ENCODE measurements at places on chromosomes 3 and 15.

DNA sequence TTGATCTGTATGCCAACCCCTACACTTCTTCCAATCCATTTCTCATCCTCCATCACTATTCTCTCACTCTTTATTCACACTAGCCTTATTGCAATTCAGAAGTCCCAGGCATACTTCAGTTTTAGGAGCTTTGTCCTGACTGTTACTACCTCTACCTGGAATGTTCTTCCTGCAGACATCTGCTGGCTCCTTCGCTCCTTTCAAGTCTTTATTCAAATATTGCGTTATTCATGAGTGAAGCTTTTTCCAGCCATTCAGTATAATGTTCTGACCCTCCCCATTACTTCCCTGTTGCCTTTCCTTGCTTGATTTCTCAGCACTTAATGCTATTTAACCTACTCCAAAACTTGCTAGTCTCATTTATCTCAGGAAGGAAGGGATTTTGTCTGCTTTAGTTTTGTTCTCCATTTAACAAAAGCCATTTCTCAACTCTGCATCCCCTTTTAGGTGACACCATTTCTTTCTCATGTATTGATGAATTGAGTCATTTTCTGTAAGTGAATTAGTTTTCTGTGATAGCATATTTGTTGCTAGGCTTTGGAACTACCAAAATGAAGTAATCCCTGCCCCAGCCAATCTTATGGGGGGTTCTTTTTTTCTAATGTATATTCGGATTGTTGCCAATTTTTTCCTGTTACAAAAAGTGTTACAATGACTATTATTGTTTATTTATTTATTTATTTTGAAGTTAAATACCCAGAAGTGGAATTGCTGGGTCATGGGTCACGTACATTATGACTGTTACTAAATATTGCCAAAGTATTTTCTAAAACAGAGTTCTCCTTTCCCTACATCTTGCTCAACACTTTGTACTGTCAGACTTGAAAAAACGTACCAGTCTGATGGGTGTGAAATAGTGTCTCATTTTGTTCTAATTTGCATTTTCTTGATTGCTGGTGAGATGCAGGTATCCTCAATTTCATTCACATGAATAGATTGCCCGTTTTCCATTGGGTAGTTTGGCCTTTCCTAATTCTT, 9.4 kb downstream of the ATP11B start:
- DNase-seq = no peak

- DNase-seq = peak; percentile 78
Measured at GRCh38 chr15:96332637-96333121, 2.2 kb downstream of the NR2F2 start.

- no peak for DNase-seq
Measured at GRCh38 chr3:171404376-171404967, 55.7 kb downstream of the TNIK start.

DNA sequence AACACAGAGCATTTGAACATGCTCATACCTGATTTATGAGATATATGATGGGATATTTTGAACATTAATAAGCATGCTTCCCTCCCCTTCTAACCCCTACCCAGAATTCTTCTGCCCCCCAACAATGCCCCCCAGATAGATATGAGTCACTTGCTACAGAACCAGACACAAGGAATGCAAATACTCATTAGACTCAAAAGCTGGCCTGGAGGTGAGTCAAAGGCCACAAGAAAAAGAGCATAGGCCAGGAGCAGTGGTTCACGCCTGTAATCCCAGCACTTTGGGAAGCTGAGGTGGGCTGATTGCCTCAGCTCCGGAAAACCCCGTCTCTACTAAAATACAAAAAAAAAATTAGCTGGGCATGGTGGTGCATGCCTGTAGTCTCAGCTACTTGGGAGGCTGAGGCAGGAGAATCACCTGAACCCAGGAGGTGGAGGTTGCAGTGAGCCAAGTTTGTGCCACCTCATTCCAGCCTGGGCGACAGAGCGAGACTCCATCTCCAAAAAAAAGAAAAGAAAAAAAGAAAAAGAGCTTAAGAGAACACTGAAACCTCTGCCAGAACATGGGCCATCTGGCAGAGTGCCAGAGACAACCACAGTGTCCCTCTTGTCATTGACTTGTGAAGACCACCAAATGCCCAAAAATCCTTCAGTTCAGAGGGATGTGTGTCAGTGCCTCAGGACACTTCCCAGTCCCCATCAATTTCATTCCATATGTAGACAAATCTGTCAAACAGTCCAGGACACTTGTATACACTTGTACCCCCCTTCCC, 3.9 kb upstream of the SH3GL3 start:
- DNase-seq = no peak

DNA sequence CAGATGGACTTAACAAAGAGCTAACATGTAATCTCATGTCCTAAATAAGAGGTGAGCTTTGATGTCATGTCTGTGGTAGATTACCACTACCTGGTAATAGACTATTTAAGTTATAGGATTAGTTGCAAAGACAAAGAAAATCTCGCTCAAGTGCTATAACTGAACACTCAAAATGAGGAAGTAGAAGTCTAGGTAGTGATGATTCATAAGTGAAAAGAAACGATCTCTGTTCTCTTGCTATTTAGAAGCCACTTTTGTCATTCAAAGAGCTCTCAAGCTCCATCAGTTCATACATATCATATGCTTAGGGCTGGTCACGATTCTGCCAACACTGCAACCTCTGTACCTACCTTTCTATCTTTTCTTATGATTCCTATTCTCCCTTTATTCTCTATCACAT, 110.9 kb downstream of the EDEM1 start:
- no peak for DNase-seq

GRCh38 chr15:96262549-96263489, 67.7 kb upstream of the NR2F2 start:
- DNase-seq = no peak

DNA sequence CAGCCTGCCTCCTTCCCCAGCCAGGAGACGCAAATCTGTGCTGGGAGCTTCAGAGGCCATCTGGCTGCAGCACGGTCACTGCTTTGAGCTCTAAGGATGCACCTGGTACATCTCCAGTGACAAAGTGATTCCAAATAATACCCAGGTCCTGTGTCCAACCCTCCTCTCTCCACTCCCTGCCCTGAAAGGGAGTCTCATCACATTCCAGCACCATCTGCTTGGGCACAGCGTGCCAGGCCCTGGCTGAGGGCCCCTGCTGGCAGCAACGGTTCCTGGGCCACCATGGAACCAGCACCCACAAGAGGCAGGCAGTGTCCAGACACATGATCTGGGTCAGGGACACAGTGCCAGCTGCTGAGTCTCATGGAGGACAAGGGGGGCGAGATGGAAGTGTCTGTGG, 81.3 kb downstream of the MTHFS start:
- DNase-seq = no peak

GRCh38 chr3:141411251-141411771, 43.0 kb downstream of the ZBTB38 start:
- no peak for DNase-seq

- no peak for DNase-seq
Measured at GRCh38 chr3:125767641-125768040, 172.3 kb upstream of the OSBPL11 start.

DNA sequence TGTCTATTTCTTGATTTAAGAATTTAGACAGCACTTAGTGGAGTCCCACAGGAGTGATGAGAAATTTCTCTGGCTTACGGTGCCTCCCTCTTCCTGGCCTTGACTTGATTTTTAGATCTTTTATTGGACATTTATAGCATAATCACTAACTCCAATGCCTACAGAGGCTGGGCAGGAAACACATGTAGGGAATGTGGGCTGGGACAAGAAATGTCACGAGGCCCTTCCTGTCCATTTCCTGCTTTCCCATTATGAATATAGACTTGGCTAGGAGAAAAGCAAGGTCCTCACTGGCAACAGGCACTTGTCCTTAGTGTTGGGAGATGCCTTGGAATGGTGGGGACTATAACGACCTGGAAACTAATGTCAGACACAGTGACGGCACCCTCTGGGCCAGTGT, 100.3 kb downstream of the MYLK start:
- DNase-seq = no peak

DNA sequence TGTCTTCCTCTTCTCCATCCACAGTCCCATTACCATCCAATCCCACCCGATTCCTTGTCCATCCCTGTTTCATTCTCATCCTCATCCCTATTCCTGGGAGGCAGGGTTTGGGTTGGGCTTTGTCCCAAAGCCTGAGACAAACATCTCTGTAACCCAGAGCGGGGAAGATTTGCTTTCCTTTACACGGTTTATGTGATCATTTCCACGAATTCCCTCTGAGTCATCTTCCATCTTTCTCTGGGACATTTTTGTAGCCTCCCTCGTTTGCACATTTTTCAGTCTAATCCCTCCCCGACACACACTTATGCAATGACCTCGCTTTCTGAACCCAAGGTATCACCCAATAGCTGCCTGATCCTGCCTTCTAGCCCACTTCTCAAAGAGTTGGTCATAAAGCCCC, 22.8 kb downstream of the DUOX2 start:
- DNase-seq = no peak

DNA sequence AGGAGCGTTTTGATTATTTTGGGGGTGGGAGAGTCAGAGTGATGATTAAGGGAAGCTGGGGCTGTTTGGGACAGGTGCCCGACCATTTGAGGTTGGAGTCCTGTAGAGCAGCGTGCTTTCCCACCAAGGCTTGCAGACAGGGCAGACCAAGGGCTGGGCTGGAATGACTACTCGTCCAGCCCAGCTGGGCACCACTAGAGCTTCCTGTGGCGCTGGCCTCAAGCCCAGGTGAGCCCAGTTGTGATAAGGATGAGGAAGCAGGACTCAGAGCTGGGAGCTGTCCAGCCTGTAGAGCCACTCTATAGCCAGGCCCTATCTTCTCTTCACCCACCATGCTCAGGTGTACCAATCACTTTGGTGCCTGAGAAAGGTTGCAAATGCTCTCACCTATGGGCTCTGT, 75.8 kb upstream of the ACAN start:
- no peak for DNase-seq

GRCh38 chr3:157330206-157330605, 106.4 kb upstream of the PTX3 start:
- DNase-seq = no peak

DNA sequence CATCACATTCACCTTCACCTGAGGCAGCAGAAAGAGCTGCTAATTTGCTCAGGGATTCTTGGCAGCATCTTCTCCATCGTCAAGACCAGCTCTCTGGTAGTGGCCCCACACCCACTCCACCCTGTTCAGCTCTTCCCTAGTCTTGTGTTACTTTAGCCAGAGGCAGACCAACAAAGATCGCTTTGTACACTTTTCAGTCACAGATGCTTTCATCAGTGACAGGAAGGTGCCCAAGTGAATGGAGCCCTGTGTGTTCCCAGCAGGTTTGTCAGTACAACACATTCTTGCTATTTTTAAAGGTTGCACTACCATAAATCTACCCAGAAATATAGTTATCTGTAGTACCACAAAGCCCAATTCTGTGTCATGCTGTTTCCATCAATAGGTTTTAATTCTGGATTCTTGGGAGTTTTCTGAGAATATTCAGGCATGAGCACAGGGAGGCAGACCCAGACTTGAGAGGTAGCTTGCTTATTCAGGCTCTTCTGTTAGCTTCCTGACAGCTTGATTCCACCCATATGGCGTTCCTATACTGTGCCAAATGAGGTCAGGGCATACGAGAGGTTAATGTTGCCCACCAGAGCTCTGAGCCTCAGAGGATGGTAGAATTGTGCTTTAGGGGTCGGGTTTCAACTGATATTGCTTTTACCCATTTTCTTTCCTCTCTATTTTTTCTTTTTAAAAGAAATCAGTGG, 109.8 kb upstream of the MANF start:
- no peak for DNase-seq

GRCh38 chr15:90004671-90005070, 3.5 kb downstream of the ZNF710 start:
- DNase-seq = no peak

DNA sequence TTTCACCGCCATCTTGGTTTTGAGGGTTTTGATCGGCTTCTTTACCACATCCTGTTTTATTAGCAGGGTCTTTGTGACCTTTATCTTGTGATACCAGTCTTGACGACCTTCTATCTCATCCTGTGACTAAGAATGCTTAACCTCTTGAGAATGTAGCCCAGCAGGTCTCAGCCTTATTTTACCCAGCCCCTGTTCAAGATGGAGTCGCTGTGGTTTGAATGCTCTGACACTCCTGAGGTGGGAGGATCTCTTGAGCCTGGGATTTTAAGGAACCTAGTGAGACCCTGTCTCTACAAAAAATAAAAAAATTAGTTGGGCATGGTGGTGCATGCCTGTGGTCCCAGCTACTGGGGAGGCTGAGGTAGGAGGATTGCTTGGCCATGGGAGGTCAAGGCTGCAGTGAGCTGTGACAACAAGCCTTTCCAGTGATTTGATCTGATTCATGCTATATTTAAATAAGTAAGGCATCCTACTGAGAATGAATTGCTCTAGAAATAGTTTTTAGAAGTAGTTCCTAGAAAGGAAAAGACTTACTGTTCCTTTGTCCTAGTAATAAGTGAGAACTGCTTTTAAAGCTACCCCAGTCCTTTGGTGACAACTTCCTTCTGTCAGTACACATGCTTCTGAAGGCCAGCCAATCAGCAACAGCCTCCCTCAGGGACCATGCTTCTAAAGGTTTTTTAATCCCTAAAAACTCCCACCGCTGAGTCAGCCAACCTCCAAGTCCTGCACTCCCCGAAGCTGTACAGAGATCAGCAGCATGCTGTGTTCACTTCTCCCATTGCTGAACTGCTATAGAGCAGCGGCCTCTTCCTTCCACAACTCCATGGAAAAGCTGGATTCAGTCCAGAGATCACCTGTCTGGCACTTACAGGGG, 9.1 kb upstream of the CEMIP start:
- DNase-seq = no peak

- DNase-seq = no peak
Measured at GRCh38 chr3:143352850-143353550, 233.4 kb downstream of the CHST2 start.

DNA sequence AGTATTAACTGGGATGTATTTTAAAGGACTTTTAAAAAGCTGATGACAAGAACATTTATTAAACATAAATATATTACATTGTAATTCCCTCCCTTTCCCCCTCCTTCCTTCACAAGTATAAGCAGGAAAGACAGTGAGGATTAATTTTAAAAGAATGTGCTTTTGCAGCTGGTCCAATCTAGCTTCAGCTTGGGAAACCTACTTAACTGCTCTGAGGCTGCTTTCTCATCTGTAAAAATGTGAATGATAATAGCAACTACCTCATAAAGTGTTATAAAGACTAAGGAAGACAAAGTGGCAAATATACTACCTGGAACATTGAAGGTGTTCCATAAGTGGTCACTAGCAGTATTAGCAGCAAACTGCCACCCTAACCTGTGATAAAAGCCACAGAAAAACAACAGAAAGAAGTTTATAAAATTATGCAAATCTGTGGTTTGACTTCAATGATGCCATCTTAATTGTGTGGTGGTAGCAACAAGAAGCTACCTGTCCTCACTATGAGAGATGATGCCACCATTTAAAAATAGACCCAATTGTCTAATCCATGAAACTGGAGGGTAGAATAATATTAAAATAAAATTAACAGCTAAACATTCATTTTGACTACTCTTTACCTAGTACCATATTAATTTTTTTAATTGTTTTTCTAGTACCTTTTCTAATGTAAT, 20.0 kb downstream of the DHX36 start:
- DNase-seq = no peak

DNA sequence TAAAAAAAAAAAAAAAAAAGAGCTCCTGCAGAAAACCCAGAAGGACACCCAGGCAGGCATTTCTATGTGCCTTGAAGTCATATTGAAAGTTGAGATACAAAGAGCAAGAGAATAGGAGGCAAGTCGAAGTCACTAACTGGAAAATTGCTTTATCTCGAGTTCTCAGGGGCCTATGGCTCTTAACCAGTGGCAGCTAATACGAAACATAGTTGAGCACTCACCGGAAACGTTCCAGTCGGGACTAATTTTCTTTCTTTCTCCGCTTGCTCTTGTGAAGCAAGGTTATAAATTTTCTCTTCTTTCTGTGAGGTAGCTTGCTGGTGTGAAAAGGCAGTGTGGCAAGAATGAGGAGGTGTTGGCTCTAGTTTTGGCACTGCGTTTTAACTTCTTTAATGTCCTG, 181.5 kb downstream of the ADAMTS9 start:
- DNase-seq = no peak

Data from NCI-H1417 (cell line).